ENCODE measurements at places on chromosomes 6 and 20.
A peak's percentile ranks its signal among the peaks of the same experiment; 100 is the strongest.

DNA sequence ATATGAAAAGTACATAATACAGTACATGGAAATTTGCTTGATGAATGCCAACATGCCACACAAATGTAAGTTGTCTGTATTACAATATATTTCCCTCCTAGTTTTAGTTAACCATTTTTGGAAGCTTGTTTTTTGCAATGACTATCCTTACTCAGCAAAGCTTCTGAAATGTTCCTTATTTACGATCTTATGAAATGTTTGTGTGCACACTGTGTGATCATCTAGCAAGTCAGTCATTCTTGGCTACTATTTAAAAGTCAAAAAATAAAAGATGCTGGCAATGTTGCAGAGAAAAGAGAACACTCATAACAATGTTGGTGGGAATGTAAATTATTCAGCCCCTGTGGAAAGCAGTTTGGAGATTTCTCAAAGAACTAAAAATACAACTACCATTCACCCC lies 33.8 kb downstream of the SUMO4 start:
- DNase-seq, result no peak

DNA sequence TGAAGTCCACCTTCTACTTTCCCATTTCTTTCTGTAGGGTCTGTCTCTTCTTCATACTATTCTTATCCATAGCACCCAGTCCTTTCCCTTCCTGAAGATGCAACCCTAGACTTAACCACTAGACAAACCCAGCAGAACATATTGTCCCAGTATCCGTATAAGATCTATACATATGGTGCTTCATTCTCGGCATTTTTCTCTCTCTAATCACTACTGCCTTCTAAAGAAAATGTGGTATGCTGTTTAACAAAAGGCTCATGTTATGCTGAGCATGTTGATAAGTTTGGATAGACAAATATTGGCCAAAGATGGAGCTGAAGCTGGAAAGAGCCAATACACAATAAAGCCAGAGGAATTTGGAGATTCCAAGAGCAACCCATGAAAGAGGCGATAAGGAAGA lies 212.6 kb downstream of the MAFB start:
- DNase-seq, result no peak

GRCh38 chr6:136521911-136522310 lies 28.3 kb downstream of the MAP7 start:
- DNase-seq, result no peak

DNA sequence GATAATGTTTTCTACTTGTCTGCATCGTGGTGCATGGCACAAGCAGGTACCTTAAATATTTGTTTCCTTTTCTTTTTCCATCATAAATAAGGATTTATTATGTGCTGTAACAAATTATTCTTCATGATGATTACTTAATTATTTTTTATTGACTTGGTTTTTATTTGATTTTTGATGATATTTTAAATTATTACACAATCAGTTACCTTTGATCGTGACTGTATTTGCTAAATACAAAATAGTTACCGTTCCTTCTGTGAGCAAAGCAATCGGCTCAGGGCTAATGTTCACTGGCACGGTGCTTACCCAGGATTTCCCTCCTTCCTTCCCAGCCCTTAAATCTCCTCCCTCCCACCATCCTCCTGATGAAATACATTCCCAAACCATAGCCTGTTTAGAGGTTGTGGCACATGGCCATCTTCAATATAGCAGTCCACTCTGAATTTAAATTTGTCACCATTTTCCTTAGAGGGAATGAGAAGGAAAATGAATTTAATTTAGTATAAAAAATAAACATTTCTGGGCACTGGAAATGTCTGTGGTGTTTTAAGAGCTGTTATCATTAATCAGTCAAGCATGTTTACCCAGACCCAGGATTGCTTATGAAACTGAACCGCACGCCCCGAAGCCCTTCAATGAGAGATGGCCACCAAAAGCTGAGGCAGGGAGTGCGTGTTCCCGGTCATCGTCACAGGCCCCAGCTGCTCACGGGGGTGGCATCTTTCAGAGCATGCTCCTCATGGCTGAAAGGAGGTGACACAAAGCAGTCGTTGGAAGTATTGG lies 23.0 kb upstream of the EXOC2 start:
- DNase-seq, result no peak

- no peak for DNase-seq
Observed at GRCh38 chr20:50039706-50040431, 57.1 kb downstream of the SNAI1 start.

DNA sequence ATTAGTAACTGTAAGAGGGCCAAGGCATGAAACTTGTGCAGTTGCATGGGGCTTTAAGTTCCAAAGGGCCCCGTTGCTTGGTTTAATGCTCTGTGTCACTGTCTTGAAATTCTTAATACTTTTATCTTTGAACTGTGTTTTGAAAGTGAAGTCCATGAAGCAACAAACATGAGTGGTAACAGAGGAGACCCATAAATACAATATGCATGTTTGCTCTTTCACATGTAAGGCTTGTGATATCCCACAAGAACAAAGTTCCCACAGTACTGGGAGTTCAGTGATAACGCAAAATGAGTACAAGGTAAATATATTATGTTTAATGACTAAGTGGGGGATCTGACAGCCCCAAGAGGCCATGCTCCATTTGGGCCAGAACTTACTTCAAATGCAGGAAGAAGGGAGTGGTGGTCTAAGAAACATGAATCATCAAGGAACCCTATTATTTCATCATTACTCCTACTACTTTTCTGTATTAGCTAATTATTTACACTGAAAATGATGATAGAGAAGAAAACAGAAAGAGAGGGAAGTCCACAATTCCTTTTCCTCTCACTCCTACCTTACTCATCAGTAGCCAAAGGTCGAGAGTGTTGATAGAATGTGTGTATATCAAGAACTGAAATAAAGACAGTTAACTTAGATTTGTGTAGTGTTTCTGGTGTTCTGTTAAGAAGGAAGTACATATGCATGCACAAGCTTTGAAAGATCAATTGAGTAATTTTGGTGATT lies 157.3 kb downstream of the PHF3 start:
- DNase-seq, result no peak

GRCh38 chr20:11794525-11794924 lies 123.2 kb upstream of the BTBD3 start:
- DNase-seq, result no peak

DNA sequence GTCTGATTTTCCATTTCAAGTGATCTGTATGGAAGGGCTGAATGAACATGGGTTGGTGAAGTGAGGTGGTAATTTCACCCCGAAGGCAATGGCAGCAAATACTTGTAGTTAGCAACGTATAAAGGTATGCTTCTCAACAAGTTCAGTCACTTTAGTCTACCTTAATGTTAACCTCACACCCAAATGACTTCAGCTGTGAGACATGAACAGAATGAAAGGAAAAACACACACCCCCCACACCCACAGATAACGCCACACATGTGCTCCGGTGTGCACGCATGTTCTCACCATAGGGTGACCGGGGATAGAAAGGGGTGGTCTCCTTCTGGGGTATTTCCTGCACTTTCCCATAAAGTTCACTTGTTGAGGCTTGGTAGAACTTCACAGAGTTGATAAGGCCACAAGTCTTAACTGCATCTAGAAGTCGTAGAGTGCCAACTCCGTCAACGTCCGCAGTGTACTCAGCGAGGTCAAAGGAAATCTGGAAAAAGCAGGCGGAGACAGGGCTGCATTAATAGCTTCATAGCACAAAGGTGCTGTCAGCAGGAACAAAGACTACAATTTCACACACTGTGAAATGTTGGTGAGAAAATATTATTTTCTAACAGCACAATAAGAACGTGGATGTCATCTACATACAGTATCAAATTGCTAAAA lies 284.8 kb downstream of the GMDS start:
- no peak for DNase-seq

DNA sequence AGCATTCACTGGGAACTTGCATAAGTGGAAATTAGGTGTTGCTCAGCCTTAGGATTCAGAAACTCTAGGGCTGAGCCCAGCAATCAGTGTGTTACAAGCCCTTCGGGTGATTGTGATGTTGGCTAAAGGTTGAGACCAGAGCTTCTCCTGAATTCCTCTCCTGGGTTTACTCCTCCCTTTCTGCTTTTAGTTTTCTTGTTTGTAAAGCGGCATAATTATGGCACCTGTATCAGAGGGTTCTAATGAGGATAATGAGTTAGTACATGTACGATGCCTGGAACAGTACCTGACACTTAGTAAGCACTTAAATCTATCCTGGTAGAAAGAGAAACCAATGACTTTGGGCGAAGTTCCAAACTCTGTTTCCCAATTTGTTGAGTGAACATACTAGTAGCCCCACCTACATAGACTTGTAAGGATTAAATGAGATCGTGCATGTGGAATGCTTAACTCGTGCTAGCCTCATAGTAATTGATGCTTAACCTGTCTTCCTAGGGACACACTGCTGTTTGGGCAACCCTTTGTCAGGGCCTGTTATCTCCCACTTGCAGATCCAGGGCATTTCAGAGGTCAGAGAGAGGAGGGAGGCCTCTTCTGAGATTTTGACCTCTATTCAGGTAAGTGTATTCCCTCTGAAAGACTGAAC lies 932 bp upstream of the EZR start:
- no peak for DNase-seq

- no peak for DNase-seq
Observed at GRCh38 chr20:41222296-41222695, 85.0 kb downstream of the PLCG1 start.

DNA sequence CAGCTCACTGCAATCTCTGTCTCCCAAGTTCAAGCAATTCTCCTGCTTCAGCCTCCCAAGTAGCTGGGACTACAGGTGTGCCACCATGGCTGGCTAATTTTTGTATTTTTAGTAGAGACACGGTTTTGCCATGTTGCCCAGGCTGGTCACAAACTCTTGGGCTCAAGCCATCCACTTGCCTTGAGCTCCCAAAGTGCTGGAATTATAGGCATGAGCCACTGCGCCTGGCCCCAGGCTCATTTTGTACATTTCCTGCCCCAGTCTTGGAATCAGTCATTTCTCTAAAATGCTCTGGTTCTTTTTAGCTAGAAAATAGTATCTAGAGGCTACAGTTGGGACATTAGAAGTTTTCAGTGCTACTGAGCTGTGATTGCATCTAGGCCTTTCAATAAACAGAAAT lies 13.5 kb downstream of the MANBAL start:
- DNase-seq, result no peak

GRCh38 chr20:5835871-5836270 lies 85.7 kb downstream of the SHLD1 start:
- DNase-seq, result no peak

GRCh38 chr6:19697744-19698290 lies 139.4 kb upstream of the ID4 start:
- DNase-seq, result no peak

DNA sequence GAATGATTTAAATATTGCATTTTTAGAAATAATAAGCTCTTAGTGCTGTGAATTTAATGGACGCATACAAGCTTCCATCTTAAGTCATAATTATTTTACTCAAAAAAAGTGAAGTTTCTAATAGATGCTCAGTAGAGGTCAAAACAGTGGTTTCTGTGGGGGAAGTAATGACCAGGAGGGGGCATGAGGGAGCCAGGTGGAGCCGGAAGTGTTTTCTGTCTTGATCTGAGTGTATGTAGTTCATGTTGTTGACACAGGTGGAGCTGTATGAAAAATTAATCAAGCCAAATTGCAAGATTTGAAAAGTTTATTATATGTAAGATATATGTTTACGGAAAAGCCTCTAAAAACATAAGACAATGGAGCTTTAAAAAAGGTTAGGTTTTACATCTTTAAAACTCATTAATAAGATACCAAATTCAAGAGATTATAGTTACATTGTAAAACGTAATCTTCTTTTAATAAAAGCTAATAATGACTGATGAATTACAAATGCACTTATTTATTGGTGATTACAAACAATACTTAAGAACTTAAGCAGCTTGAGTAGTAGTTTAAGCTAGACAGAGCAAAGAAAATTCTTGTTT lies 68.0 kb downstream of the PLAGL1 start:
- peak; percentile 20 for DNase-seq

DNA sequence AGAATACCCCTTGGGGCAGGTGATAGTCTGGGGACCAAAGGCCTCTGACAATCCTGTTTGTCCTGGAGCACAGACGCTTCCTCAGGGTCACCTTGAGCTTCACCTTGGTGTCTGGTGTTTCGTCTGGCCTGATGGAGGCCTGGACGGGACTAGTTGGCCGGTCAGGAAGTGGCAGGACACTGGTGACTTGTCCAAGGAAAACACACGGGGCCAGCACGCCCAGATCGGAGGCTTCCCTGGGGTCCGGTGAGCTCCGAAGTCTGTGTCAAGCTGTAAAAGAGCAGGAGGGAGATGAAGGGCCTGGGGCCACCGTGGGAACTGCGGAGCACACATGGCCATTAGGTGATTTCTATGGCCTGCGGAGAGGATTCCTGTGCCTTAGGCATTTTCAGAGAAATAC lies 67.9 kb downstream of the SMOC2 start:
- no peak for DNase-seq

GRCh38 chr6:13541496-13541895 lies 32.9 kb upstream of the SIRT5 start:
- DNase-seq, result no peak

DNA sequence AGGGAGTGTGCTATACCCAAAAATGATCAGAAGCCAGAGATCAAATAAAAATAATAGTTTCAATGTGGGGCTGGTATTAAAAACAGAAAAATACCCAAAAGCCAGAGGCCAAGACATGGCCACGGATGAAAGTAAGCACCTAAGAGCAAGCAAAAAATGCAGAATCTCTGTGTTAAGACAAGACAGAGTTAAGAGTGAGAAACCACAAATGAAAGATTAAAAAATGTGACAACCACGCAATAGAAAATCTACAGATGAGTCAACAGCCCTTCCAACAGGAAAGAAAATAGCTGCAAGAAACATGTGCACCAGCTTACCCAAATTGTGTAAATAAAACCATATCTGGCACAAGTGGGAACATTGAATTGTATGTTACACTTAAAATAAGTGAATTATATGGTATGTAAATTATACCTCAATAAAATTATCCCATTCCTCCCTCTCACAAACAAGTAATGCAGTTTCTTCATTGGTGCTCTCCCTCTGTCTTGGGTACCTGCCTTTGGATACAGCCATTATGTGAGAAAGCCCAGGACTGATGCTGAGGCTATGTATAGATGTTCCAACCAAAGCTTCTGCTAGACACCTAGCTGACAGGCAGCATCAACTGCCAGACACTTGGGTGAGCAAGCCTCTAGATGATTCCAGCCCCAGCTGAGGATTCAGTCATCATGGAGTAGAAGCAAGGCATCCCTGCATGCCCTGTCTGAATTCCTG lies 55.3 kb upstream of the UFL1 start:
- DNase-seq, result no peak

DNA sequence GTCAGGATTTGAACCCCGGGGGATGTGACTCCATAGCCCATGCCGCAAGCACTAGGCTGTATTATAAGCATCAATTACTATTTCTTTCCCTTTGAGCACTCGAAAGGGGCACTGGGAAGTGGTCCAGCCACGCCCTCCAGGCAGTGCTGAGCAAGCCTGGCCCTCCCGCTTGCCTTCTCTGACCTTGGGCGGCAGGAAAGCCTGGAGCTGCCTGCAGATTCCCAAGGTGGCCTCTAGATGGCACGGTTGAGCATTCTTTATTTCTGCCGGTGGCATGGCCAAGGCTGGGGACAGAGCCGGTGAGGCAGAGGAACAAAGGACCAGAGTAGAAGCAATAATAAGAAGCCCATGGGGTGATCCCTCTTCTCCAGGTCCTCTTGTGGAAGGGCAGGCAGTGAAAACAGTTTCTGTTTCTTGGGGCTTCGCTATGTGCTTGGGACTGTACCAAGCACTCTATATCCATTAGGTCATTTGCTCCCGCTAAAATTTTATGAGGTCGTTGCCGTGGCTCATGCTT lies 32.0 kb downstream of the ARHGAP40 start:
- peak; percentile 13 for DNase-seq
